T follicular helper cell (primary cell): ENCODE measurements at places on chromosomes 12 and 14.

- DNase-seq: no peak
These were observed 14.3 kb downstream of the PACS2 start for GRCh38 chr14:105328678-105329390.

- DNase-seq: no peak
These were observed 172.3 kb downstream of the FOXN3 start for GRCh38 chr14:89244720-89245119.

GRCh38 chr14:104741108-104741802 is 11.7 kb upstream of the SIVA1 start:
- no peak for DNase-seq

DNA sequence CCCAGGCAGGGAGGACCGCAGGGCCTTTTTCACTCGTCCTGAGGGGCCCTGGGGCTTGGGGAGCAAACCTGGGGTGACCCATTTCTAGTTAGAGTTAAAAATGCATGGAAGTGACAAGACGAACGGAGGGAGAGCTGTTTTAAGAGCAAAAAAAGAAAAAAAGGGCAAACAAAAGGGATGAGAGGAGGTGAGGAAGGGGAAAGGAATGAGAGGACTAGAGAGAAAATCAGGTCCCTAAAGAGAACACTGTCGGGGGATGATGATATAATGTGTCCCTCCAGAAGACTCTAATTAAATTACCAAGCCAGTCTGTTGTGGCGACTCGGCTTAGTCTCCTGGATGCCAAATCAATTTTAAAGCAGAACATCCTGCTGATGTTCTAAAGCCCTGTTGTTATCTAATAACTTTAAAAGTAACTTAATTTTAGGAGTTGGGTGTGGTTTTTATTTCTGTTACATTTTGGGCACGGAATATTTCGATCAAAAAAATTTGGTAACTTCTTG is 1.1 kb downstream of the ANO6 start:
- DNase-seq: no peak

GRCh38 chr12:86551146-86551571 is 295.0 kb upstream of the MGAT4C start:
- no peak for DNase-seq

DNA sequence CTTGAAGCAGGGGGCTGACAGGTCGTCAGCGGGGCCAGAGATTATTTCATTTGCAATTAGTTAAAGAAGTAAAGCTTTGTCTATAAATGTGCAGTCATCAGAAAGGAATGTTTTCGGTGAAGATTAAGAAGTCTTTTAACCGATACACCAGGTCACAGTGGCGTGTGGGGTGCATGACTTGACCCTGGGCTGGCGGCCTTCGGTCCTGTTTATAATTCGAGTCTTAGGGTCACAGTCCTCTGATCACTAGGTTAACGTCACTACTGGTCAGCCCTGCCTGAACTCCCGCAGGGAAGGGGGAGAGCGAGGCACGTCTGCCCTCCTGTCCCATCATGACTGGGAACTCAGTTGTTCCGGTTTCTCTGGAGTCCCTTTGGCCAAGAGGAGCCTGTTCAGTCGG is 5.0 kb upstream of the C14orf180 start:
- DNase-seq: no peak

- no peak for DNase-seq
These were observed 206.2 kb downstream of the PELI2 start for GRCh38 chr14:56324454-56324853.

DNA sequence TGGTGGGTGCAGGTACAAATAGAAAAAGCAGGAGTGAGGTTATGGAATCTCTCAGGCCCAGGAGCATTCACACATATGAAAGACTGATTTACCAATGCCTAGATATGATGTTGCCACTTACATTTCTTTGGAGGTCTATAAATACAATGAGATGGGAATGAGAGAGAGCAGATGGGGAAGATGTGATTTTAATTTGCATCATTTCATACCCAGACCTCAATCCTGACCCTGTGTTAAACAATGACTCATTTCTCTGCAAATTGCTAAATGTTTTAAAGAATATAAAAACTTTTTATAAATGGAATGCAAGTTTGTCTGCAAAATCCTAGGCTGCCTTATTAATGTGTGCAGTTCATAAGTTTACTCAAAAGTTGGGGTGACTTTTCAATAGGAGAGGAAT is 38.6 kb upstream of the GNG2 start:
- no peak for DNase-seq

GRCh38 chr14:93368996-93369712 is 22.2 kb downstream of the COX8C start:
- no peak for DNase-seq

GRCh38 chr12:124719231-124719630 is 144.4 kb downstream of the SCARB1 start:
- DNase-seq: no peak

- no peak for DNase-seq
These were observed 11.0 kb upstream of the DHRS4 start for GRCh38 chr14:23942587-23942986.

DNA sequence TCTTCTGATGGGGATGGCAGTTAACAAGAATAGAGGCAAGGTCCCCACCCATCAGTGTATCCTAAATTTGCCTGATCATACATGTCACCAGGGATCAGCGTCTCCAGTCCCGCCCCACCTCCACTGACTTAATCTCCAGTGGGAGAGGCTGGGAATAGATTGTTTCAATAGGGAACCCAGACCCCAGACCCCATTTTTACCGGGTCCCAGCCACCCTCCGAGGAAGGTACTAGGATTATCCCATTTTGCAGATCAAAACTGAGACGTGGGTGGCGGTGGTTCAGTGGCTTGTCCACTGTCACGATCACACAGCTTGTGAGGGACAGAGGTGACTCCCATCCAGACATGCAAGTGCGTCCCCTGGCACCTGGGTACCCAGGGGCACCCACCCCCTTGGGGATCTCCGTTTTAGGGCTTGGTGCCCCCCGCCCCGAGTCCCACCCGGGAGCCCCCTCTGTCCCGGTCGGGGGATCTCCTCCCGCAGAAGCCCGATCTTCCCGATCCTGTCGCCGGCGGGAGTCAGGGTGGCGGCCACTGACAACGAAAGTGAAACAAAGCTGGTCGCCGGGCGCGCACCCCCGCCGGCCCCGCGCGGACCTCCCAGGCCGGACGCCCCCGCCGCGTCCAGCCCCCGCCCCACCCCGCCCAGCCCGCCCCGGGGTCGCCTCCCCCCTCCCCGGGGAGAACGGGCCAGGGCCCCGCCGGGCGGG is 523 bp downstream of the WSB2 start:
- DNase-seq: no peak

GRCh38 chr14:51652168-51653078 is 713 bp downstream of the FRMD6 start:
- DNase-seq: peak; percentile 9

DNA sequence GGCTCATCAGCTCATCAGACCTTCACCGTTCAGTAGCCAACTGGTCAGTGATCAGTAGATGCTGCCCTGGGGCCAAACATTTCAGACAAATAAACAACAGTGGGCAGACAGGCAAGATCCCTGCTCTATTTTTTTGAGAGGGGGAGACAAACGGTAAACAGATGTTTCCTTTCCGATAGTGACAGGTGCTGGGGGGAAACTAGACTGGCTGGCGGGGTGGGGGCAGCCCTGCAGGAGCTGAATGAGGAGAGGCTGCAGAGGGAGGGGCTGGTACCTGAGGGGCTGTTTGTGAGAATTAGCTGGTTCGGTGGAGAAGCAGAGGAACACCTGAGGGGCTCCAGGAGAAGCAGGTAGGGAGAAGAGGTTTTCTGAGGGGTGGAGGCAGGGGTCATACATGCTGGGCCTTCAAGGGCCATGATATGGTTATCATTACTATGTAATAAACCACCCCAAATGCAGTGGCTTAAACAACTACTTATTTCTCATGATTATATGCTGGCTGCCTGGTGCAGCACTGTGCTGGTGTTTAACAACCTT is 8.2 kb upstream of the GOLGA3 start:
- DNase-seq: no peak

DNA sequence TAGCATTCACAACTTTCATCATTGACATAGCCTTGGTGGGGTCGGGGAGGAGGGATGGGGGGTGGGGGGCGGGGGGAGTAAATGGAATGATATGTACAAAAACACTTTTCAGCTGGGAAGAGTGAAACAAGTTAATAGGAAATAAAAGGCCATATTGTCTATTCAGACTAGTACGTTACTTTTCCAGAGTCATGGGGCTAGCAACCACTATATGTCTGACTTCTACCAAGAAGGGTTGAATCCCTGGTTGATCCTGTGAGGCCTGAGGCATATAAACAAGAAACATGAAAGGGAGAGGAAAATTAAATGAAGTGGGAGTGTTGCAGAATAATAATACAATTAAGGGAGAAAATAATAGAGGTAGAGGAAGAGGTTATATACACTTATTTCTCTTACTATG is 225.5 kb downstream of the ERC1 start:
- DNase-seq: no peak

GRCh38 chr14:90277581-90278198 is 21.3 kb downstream of the PSMC1 start:
- DNase-seq: no peak

DNA sequence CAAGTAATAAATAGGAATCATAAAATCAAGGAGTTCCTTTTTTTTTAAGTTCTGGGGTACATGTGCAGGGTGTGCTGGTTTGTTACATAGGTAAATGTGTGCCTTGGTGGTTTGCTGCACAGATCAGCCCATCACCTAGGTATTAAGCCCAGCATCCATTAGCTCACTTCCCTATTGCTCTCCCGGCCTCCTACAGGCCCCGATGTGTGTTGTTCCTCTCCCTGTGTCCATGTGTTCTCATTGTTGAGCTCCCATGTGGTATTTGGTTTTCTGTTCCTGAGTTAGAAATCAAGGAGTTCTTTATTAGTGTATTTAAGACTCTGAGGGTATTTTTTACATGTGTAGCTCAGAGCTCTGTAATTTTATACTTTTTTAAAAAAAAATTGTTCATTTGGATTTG is 86.0 kb downstream of the SCFD1 start:
- DNase-seq: no peak

GRCh38 chr12:61687407-61687806 is 572.8 kb upstream of the USP15 start:
- DNase-seq: no peak

DNA sequence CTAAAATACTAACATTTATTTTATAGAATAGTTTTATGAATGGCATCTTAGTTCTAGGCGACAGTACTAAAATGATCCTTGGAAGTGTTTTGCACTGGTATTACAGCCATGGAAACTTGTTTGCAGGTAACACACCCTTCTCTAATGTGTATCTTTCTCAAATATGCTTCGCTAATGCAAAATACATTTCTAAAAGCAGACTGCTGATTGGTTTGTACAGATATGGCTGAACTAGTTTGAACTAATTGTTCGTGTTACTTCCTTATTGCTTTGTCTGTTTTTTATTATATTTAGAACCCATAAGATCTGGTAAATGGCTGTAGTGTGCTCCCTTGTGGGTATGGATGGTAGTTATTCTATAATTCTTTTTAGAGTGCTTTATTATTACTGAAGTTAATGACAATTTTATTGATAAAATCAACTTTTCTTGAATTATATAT is 53.0 kb downstream of the ATF7IP start:
- no peak for DNase-seq
